ENCODE measurements at places on chromosomes 11 and 22. TPM values are rescaled to one million over a fixed set of nuclear protein-coding genes. Genes with fewer than 3 reads are reported as not detected.
A peak's percentile ranks its signal among the peaks of the same experiment; 100 is the strongest.

- DNase-seq, result no peak
These were observed 105.0 kb upstream of the RAG2 start for GRCh38 chr11:36703055-36703404.

DNA sequence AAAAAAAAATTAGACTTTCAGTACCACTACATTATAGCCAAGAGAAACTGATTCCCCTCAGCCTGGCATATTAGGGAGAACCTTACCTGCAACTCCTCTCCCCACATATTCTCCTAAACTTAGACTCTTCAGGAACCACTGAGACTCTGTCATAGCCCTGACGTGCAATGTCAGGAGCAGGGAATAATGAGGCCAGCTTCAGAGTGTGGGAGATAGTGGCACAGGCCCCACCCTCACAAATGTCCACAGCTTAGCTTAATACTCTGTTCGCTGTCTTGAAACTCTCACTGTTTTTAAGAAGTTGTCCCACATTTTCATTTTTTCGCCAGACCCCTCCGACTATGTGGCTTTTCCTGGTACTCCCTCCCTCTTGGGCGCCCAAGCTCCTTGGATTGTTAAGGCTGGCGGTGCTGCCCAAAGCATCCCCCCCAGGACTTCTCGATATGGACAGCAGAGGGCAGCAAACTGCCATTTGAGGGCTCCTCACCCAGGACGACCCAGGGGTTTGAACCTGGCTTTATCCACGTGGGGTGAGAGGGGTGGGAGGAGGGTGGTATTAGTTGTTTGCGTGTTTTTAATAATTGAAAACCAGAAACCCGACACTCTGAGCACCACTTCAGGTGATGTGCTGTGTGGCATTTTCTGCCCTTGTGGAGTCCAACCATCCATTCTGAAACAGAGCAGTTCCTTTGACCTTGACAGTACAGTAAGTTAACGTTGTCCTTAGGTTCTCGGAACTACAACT lies 45.2 kb upstream of the RASSF10 start:
- DNase-seq, result peak; percentile 71

GRCh38 chr22:46287873-46288751 lies 8.6 kb upstream of the GTSE1 start:
- peak; percentile 10 for DNase-seq

Gene C1QTNF5
- 0.51 TPM for total RNA-seq

DNA sequence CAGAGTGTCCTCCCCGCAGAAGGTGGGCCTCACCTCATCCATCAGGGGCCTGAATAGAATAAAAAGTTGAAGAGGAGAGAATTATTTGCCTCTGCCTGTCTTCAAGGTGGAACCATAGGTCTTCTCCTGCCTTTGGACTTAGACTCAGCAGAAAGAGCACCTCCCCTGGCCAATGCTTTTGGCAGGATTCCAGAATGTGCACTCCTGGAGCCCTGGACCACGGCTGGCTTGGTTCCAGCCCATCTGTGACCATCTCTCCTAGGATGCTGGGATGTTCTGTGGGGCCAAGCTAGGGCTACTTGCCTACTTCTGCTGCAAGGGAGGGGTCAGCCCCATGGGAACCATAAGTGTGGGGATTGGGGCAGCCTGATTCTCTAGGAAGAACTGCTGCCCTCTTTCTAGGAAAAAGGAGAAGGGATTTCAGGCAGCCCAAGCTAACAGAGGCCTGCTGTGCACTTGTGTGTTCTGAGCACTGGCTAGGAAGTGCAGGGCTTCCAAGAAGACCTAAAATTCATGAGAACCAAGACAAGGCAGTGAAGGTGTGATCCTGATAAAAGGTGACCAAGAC lies 32.2 kb upstream of the SHANK2 start:
- DNase-seq, result no peak

- no peak for DNase-seq
These were observed 12.9 kb downstream of the ANO1 start for GRCh38 chr11:70090961-70091381.

GRCh38 chr11:73465023-73465675 lies 89.0 kb downstream of the RELT start:
- DNase-seq, result no peak

DNA sequence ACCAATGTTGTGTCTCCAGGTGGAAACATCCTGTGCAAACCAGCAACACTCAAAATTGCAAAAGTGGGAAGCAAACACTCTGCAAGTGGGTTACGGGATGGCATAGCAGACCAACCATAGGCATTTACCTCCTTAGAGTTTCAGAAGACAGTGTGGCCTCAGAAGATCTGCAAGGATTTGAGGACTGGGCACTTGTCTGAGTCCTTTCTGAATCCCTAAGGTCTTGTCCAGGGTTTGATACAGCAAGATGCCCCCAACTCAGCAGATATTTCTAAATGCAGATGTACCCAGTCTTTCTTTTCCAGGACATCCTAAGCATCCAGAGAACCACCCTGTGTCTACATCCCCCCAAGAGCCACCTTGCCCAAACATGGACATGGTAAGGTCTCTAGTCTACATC lies 51.7 kb upstream of the SHANK2 start:
- no peak for DNase-seq

Gene GAB4
- total RNA-seq, result not detected

Gene OR52B4
- not detected for total RNA-seq

DNA sequence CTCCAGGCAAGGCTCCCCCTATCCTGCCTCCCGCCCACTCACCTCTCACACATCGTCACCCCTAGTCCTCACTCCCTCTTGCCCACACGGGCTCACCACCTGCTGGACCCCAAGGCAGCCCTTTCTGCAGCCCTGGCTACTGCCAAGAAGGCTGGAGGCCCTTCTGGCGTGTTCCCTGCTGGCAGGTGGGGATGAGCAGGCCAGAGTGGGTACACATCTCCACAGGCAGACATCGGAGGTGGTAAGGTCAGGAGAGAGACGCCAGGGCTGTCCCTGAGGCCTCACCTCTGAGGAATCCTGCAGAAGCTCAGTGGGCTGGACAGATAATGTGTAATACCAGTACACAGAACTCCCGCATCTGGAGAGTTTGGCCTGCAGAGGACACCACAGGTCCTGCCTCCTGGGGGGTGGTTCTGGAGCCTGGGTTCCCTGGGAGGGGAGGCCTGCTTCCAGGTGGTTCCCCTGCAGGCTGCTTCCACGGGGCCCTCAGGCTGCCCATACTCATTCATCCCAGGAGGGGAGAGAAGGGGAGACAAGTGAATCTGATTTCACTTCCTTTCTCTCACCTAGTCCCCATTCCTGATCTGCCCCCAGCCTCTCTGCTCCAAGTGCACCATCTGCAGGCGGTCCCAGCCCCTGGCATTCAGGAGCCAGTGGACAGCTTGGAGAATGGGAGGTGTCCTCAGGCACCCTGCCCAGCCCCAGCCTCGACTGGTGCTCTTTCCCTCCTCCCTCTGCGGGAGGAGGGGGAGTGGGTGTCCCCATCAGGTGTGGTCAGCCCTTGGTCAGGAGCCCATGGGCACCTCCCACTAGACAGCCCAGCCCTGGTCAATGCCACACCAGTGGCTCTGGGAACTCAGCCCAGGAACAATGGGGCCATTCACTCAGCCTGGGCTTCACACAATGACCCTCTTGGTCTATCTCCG lies 6.1 kb upstream of the CHST1 start:
- no peak for DNase-seq

DNA sequence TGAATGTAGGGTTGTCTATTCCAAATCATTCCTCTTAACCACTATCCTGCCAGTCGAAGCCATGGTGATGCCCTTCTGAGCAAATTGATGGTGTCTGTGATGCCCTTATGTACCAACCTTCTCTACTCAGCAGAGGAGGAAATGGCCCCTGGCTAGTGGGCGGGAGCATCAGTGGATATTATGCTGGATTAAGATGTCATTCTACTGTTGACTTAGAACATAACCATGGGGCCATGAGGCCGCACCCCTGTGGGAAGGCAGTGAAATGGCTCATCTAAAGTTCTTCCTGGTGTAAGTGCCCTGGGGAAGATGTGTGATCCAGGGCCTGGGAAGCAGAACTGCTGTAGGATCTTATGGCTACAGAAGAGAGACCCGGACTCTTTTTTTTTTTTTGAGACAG lies 20.7 kb upstream of the P2RY2 start:
- DNase-seq, result no peak
